ENCODE measurements at places on chromosomes 16 and 17. TPM values are rescaled to one million over a fixed set of nuclear protein-coding genes. Genes with fewer than 3 reads are reported as not detected.

The RBL2 gene
- 19.7 TPM for total RNA-seq

The DPEP3 gene
- total RNA-seq, result not detected

The CRISPLD2 gene
- 35.0 TPM for total RNA-seq

The EVI2A gene
- 0.90 TPM for total RNA-seq

The SNAI3 gene
- total RNA-seq, result not detected

The NKD1 gene
- not detected for total RNA-seq

The XAF1 gene
- 1.7 TPM for total RNA-seq

The CD300LB gene
- total RNA-seq, result not detected

The TEDC2 gene
- total RNA-seq, result 3.6 TPM

The NUP93 gene
- 72.6 TPM for total RNA-seq

The GFER gene
- 8.6 TPM for total RNA-seq

The HEATR9 gene
- not detected for total RNA-seq

The KLHL10 gene
- total RNA-seq, result 0.18 TPM

The SLFN14 gene
- total RNA-seq, result not detected

The CTNS gene
- 4.7 TPM for total RNA-seq

The ARSG gene
- 2.9 TPM for total RNA-seq
